ENCODE measurements at places on chromosomes 7 and 10. TPM values are rescaled to one million over a fixed set of nuclear protein-coding genes. Genes with fewer than 3 reads are reported as not detected.
A peak's percentile ranks its signal among the peaks of the same experiment; 100 is the strongest.

The UTF1 gene
- polyA plus RNA-seq = not detected

The RARRES2 gene
- polyA plus RNA-seq = 55.1 TPM

The GAD2 gene
- polyA plus RNA-seq = 0.19 TPM

The STRIP2 gene
- polyA plus RNA-seq = 9.3 TPM

- peak; percentile 76 for DNase-seq
Observed at GRCh38 chr7:12715372-12716133, 28.1 kb downstream of the ARL4A start.

DNA sequence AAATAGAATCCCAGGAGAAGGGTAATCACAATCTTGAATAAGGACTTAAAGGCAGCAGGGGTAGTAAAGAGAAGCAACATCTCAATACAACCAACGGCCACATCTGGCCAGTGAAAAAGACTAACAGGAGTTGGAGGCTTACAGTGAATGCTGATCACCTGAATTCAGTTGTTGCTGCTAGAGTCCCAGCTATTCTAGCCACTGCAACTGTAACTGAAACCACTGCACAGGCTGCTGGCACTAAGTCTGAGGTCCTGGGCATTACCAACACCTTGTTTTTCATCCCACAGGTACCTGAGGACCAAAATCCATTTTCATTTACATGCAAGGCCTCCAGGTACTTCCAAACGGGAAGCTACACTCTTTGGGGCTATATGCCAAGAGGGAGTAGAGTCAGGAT, 44.4 kb downstream of the TPK1 start:
- DNase-seq = no peak
